ENCODE measurements at places on chromosomes 12 and 14.

DNA sequence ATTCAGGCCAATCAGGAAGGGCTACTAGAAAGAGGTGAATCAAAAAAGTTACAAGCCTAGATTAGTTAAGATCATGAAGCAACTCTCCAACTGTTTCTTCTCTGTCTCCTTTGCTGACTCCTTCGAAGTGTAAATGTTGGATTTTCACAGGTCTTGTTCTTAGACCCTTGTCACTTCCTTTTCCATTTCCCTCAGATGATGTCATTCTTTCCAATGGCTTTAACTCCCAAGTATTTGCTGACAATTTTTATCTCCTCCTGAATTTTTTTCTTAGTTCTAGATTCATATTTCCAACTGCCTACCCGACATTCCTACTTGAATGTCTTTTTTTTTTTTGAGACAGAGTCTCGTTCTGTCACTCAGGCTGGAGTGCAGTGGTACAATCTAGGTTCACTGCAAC lies 10.8 kb downstream of the GAS2L3 start:
- no peak for DNase-seq

DNA sequence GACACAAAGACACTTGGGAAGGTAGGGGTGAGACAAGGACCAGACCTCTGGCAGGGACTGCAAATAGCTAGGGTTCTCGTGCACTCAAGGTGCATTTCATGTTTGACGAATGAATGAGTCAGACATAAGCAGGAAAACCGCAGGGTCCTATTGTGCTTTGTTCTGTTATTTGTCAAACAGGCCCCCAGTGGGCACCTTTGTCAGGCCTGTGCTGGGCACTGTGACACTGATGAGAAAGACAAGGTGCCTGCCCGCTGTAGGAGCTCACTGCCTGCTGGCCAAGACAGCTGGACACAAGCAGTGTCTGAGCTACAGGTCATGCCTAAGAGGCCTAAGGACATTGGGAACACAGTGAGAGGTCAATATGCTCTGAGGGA lies 2.3 kb downstream of the OTUB2 start:
- DNase-seq, result peak; percentile 71

DNA sequence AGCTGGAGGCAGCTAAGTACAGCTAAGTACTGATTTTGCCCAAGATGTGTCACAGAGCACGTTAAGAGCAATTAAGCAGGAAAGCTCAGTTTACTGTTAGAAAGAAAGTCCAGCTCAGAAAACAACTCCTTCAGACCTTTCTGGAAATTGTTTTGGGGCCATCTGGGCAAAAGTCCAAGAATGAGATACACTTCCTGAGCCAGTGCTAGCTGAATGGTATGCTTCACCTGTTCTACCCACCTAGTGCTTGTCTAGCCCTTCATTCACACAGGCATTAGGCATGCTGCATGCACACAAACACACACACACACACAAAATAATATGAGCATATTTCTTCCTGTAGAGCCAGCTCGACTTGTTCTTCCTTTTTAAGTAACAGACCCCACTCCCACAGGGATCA lies 6.6 kb upstream of the IKZF4 start:
- DNase-seq, result no peak

DNA sequence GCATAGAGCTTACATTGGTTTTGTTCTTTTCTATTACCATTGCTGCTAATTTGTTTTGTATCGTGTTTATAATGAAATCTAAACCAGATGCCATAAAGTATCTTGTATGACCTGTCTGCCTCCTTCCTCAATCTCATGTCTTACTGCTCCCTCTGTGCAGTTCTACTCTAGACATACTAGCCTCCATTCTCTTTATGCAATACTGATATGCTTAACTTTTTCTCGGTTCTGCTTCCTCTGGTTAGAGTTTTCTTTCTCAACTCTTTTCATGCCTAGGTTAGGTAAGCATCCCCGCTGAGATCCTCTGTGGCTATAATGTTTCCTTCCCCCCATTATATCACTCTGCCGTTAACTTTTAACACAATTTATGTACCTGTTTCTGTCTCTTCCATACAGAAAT lies 852.3 kb downstream of the TRHDE start:
- DNase-seq, result no peak
